Activated T-helper 17 cell treated with anti-CD3 and anti-CD28 coated beads, Interleukin-2, amount 50 U/mL, for 72 hours (primary cell): ENCODE measurements at places on chromosomes 7 and 10.
A peak's percentile ranks its signal among the peaks of the same experiment; 100 is the strongest.

GRCh38 chr7:158814637-158815036 lies 14.7 kb downstream of the ESYT2 start:
- ATAC-seq, result peak; percentile 9

DNA sequence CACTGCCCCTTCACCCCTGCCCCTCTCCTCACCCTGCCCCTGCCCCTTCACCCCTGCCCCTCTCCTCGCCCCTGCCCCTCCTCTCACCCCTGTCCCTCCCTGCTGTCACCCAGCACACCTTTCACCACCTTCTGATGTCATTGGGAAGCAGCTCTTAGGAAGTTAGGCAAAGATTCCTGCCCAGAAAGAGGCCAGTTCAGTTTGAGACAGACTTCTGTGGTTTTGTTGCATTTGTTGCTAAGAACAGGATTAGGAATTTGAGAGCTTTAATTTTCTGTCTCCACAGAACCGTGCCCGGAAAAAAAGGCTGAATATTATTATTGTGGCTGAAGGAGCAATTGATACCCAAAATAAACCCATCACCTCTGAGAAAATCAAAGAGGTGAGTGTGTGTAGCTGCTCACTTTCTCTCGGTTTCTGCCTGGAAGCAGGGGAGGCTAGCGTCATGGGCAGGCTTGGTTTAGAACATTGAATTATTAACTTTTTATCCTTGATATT lies 39.6 kb downstream of the PFKP start:
- no peak for ATAC-seq

GRCh38 chr10:88744002-88744401 lies 15.8 kb upstream of the LIPN start:
- ATAC-seq, result no peak

DNA sequence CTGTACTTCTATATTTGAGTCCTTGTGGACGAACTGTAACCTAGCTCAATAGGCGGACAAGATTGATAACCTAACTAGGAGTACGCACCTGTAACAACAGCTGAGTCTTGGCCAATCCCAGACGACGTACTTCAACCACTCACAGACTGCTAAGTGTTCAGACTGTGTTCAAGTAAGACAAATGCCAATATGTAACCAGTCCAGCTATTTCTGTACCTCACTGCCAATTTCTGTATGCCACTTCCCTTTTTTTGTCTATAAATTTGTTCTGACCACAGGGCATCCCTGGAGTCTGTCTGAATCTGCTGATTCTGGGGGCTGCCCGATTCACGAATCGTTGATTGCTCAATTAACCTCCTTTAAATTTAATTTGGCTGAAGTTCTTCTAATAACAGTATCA lies 32.2 kb downstream of the HACD1 start:
- ATAC-seq, result no peak

- no peak for ATAC-seq
Measured at GRCh38 chr10:120456626-120457430, at the start of gene PLPP4. PLPP4 (plus strand) TSS chr10:120457227; CDS start chr10:120457306, 79 bp downstream.

DNA sequence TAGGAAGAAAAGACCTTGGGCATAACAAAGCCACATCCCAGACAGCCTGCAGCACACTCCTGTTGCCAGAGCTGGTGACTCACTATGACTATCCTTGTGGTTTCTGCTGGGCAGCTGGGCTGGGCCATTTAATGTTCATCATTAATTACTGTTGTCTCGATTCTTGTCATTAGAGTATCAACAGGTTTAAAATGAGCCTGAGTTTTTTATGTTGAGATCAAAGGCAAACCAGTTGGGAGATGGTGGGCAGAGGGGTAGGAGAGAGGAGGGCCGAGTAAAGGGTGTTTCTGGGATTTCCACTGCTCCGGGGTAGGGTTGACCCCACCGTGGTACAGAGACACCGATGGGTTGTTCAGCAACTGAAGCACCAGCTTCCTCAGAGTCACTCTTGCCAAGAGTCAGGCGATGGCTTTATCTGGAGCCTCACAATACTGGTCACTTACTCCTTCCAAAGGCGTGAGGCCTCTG lies 128.7 kb upstream of the LYZL1 start:
- ATAC-seq, result no peak

- ATAC-seq, result no peak
Measured at GRCh38 chr10:88070080-88070880, 206.9 kb downstream of the PTEN start.

GRCh38 chr7:133364959-133365690 lies 112.2 kb downstream of the EXOC4 start:
- no peak for ATAC-seq

- ATAC-seq, result no peak
Measured at GRCh38 chr7:33412331-33412730, 283.0 kb downstream of the BBS9 start.

DNA sequence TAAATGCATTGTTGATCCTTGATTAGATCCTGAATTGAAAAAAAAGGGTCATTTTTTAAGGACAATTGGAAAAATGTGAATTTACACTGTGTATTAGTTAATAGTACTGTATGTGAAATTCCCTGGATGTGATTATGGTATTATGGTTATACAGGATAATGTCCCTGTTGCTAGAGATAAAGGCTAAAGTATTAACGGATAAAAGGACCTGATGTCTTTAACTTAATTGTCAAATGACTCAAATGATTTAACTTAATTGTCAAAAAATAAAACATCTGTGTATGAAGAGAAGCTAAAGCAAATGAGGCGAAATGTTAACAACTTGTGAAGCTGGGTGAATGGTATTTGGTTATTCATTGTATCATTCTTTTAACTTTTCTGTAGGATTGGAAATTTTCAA lies 48.8 kb downstream of the SUFU start:
- ATAC-seq, result no peak

DNA sequence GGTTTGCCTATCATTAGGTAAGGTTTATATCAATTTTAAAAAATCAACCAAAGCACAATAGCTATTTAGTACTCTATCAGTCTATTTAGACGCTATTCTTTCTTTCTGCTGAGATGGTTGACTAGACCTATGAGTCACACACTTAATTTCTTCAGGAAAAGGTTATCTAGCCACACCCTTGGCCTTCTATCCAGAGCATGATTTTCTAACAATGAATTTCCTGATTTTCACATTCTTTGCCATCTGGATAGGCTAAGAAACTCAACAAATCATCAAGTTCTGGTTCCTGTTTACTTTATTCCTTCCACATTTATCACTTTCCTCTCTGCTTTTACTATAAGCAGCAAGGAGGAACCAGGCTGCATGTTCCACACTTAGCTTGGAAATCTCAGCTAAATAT lies 8.1 kb downstream of the PRPS1L1 start:
- no peak for ATAC-seq

DNA sequence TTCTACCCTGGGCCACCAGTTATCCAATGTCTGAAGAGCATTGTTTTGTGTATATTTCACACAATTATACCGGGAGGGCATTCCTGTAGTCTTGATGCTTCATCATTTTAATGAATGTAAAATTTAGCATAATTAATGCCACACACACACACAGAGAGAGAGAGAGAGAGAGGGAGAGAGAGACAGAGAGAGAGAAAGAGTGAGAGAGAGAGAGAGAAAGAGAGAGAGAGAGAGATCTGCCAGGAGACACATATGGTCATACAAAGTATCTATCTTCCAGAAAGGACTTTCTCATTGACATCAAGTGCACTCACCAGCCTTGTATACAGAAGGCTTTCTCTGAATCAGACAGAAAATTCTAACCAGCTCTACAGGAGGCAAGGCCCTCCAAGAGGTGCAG lies 72.3 kb downstream of the KLF6 start:
- no peak for ATAC-seq

GRCh38 chr10:28734938-28735759 lies 57.8 kb downstream of the BAMBI start:
- ATAC-seq, result peak; percentile 43

GRCh38 chr7:33623267-33623666 lies 282.1 kb upstream of the BMPER start:
- ATAC-seq, result no peak

DNA sequence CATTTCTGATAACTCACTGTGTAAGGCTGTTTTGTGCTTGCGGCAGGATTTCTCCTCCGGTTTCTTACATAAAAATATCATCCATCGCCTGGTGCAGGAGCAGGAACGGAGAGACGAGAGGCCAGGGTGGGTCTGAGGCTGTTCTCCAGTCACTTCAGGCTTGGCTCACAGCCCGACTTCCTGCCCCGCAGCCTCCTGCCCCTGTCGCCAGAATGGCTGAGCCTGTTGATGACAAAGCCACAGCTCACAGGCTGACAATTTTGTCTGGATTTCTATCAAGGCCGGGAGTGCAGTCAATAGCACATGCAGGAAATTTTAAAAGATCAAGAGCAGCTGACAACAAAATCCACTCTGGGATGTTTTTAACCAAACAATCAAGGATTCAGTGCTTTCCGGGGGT lies 229.7 kb upstream of the ZNF32 start:
- no peak for ATAC-seq

DNA sequence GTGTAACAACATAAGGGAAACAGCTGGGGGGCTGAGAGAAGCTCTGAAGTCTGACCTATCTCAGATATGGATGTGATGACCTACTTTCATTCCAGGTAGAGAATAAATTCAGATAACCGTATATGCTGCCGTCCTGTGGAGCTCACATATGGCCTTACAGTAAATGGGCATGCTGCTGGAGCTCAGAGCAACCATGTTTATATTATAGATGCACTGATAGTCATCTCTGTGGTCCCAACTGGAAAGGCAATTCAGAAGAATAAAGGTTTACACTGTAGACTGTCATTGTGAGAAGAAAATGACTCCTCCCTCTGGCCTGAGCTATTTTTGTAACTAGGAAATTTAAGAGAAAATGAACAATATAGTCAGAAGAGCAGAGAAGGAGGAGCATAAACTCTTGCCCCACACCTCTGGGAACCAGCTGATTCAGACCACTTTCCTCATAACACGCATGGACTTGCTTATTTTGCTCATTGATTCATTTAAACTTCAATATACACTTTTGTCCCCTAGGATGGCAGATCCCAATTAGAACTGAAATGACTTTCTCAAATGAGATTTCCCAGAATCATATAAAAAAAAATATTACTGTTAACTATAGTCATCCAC lies 69.9 kb upstream of the NXPH1 start:
- no peak for ATAC-seq

- peak; percentile 87 for ATAC-seq
Measured at GRCh38 chr10:101569622-101570427, 18.2 kb downstream of the POLL start.

DNA sequence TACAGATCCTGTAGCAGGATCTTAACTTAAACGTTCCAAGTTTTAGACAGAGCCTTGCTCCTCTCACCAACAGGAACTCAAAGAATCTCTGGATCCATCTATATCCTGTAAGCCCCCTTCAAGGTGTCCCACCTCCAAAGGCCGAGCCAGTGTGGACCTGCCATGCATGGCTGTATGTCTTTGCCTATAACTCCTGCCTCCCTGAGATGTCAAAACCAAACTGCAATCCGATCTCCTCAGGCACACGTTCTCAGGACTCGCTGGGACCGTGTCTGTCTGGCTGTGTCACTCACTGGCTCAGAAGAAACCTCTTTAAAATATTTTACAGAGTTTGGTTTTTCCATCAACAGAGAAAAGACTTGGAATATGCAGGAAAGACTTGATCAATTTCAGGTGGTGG lies 51.4 kb upstream of the FAM20C start:
- no peak for ATAC-seq

- ATAC-seq, result peak; percentile 30
Measured at GRCh38 chr7:100585511-100586265, at the start of gene LRCH4. LRCH4 (minus strand) TSS chr7:100586129; CDS start chr7:100586100, 29 bp downstream.

GRCh38 chr10:69492746-69493462 lies 41.6 kb downstream of the TSPAN15 start:
- ATAC-seq, result no peak

GRCh38 chr10:31136930-31137885 lies 105.5 kb upstream of the ZNF438 start:
- peak; percentile 11 for ATAC-seq
